ENCODE measurements at places on chromosomes 11 and 22.

- no peak for DNase-seq
These were observed 27.9 kb downstream of the GUCY1A2 start for GRCh38 chr11:106990331-106990730.

DNA sequence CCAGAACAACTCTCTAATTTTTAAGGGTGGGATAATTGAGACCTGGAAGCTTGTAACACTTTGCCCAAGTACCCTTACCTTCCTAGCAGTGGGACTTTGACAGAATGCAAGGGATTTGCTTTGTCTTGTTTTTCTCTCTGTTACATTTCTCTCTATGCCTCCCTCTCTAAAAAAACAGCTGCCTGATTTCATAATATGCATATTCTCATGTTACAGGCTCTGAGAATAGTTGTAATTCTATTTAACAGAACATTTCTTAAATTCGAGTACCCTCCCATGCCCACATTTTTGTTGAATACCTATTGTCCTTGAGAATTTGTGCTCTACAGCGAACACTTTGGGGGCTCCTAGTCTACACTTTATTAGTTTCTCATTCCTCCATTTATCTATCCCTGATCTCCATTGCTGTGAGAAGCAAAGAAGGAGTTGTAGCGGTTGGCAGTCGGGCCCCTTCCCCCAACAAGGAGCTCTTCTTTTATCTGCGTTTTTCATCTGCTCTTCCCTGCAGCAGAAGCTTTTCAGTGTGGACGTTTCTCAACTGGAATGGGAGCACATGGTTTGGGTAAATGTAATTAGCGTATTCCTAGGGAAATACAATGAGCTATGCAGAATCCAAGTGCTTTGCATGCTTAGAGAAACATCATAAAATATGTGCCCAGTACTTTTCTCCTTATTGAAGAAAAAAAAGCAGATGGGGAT lies 117.7 kb upstream of the CCDC90B start:
- no peak for DNase-seq

- DNase-seq: peak; percentile 23
These were observed 10.3 kb downstream of the TOP3B start for GRCh38 chr22:21972293-21972779.

- DNase-seq: peak; percentile 28
These were observed 52.4 kb downstream of the CACNA1I start for GRCh38 chr22:39622881-39623367.

DNA sequence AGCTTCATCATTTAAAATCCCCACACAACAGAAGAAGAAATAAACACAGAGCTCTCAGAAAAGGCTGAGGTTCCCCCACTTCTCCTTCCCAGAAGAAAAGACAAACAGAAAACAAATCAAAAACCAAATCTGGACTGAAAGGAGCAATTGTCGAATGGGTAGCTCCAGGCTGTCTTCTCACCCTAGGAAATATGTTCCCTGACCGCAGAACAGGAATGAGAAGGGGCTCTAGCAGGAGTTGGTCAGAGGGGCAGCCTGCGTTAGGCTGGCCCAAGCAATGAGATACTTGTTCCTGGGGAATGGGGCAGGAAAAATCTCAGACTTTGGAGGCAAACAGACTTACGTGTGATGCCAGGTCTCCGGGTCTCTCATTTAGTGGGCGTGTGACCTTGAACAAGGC lies 562.6 kb upstream of the CADM1 start:
- no peak for DNase-seq

GRCh38 chr11:72637198-72637597 lies 37.0 kb downstream of the PDE2A start:
- DNase-seq: no peak

DNA sequence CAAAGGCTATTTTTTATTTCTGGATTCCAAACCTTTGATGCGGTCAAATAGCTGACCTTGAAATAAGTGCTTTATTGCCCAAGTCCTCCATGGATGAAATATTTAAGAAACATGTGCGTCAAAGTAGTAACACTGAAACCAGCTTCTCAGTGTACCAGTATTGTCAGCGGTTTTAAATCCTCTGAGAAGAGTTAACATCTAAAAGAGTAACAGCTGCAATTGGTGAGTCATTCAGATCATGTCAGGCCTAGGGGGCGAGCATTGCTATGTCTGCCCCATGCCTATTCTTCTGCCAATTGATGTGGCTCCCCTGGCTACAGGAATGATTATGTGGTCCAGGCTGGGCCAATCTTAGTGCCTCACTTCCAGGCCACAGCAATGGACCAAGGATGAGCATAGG lies 263.3 kb upstream of the SORL1-AS1 start:
- DNase-seq: peak; percentile 16

DNA sequence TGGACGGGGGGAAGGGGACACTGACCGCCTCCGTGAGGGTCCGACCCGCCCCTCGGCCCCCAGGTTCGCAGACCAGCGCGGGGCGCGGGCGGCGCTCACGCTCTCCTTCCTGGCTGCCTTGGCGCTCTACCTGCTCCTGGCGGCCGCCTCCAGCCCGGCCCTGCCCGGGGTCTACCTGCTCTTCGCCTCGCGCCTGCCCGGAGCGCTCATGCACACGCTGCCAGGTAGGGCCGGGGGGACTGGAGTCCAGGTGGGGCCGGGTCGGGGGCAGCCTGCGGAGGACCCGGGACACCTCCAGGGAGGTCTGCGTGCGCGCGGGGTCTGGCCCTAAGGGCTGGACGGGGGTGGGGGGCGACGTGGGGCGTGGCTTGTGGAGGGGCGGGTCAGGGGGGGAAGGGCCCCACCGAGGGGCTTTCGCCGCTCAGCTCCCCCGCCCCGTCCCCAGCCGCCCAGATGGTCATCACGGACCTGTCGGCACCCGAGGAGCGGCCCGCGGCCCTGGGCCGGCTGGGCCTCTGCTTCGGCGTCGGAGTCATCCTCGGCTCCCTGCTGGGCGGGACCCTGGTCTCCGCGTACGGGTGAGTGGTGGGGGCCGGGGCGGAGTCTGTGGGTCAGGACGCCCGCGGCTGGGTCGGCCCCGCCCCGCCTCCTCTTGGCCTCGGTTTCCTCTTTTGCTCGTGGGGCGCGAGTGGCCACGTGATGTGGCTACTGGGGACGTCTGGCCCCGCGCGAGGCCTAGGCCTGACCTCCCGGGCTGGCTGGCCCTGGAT lies 19.9 kb downstream of the PHLDA2 start:
- no peak for DNase-seq

- DNase-seq: peak; percentile 34
These were observed 125.7 kb downstream of the PARVA start for GRCh38 chr11:12503039-12503484.

DNA sequence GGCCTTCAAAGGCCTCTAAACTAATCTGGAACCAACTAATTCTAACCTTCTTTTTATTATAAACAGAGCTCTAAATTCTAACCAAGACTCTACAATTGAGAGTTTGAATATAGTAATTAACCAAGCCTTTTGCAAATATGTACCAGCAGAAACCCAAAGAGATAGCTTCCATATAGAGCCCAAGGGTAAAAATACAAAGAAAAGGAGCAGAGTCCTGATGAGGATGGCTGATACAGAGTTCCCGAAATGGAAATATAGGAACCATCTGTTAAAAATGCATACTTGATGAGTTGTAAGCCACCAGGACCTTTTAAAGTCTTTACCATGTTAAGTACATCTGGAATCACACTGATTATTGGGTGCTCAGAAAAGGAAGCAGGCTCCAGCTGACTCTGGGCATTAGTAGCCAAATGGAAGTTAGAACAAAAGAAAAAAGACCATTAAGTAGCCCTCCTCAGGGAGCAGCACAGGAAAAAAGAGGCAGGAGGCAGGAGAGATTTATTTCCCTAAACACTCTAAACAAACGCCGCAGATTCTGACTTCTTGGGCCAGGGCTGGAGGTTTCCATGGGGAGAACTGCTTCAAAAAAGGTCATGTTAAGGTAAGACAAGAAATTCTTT lies 463.1 kb upstream of the FAT3 start:
- no peak for DNase-seq

GRCh38 chr11:86931548-86932258 lies 23.5 kb downstream of the FZD4 start:
- DNase-seq: peak; percentile 91

GRCh38 chr11:118812485-118812884 lies 21.5 kb upstream of the DDX6 start:
- no peak for DNase-seq

DNA sequence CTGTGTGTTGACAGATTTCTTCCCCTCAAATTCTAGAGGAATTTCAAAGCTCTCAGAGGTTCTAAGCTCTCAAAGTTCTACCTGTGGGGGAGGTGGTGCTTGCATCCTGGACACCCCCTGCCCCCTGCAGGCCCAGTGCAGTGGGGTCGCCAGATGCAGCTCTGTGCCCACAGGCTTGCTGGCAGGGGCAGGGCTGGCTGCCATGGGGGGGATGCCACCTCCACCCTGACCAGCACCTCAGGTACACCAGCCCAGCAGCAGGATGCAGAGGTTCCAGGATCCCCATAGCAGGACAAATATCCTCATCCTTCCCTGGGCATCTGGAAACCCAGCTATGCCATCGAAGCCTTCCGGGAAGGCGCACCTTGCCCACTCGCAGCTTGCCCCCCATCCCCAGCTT lies 91.1 kb downstream of the BRD1 start:
- no peak for DNase-seq

DNA sequence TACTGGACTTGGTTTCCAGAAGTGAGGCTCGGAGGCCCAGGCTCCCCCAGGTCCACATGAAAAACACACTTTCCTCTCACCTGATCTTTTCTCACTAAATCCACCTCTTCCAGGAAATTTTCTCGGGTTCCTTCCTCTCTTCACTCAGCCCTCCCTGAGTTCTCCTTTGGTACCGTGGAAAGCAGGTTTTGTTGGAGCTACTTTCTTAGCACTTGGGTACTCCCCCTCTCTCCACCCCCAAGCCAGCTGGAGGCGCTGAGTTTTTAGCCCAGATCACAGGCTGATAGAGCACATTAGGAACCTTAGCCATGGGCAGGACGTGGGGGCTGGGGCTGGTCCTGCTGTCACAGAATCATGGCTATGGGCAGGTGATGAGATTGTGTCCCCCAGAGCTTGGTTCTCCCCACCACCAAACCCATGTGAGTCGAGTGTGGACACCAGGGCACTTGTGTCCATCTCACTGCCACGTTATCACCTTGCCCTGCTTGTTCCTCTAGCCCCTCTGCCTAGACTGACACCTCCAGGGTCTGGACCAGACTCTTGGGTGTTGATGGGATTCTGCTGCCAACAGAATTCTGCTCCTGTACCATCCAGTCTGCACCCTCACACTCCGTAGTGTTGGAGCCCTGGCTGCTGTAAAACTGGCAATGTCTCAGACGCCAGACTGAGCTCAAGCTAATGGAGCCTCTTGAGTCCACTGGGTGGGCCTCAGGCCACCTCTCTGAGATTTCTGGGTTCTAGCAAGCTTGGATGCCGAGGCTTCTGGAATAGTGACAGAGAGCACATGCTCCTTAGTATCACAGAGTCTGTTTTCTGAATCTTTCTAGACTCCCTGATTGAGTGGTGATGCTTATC lies 74.9 kb upstream of the NARS2 start:
- no peak for DNase-seq

- peak; percentile 33 for DNase-seq
These were observed 108.6 kb downstream of the INSC start for GRCh38 chr11:15223318-15223717.

DNA sequence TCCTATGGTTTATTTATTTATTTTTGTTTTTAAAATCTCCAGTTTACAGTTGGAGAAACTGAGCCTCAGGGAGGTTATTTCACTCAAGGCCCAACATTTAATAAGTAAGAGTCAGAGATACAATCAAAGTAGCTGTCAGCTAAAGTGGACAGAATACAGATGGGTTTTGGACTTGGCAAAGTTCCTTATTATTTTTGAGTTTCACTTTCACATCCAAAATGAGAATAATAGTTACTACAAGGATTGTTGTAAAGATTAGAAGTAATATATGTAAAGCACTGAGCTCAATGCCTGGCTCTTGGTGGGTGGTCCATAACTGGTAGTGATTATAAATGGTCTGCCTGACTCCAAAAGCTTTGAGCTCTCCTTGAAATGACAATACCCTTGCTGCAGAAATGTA lies 87.5 kb upstream of the SESN3 start:
- no peak for DNase-seq

GRCh38 chr11:94926698-94927237 lies 46.6 kb downstream of the CWC15 start:
- peak; percentile 99 for DNase-seq

DNA sequence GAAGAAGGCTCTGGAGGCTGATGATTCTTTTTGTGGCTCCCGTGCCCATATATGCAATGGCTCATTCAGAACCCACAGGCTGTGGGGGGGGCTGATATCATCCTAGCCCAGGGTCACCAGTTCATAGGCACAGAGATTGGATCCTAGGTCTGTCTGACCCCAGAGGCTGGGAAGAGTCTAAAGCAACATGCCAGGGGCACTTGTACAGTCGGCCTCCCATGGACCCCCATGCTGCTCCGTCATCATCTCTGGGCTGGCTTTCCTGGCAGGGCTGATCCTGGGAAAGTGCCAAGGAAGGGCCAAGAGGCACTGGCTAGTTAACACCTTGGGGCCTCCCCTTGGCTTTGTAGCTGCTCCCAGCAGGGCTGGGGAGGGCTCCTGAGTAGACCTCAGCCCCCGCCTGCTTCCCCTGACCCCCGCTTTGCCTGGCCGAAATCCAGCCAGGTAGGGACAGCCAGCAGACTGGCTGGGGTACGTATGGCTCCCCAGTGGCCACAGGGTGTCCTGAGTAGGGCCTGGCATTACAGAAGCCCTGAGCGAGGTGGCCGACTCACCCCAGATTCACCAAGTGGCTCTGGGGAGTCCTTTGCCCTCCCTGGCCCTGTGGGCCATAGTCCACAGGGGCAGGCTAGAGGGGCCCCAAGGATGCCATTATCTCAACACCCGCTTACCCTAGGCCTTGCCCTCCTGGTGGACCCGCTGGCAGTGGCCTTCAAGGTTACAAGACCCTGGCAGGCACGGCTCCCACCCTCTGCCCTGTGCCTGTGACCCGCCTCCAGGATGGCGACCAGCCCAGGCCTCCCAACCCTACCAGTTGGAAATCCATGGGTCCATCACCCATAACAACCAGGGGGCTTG lies 22.5 kb downstream of the FADS3 start:
- DNase-seq: no peak

DNA sequence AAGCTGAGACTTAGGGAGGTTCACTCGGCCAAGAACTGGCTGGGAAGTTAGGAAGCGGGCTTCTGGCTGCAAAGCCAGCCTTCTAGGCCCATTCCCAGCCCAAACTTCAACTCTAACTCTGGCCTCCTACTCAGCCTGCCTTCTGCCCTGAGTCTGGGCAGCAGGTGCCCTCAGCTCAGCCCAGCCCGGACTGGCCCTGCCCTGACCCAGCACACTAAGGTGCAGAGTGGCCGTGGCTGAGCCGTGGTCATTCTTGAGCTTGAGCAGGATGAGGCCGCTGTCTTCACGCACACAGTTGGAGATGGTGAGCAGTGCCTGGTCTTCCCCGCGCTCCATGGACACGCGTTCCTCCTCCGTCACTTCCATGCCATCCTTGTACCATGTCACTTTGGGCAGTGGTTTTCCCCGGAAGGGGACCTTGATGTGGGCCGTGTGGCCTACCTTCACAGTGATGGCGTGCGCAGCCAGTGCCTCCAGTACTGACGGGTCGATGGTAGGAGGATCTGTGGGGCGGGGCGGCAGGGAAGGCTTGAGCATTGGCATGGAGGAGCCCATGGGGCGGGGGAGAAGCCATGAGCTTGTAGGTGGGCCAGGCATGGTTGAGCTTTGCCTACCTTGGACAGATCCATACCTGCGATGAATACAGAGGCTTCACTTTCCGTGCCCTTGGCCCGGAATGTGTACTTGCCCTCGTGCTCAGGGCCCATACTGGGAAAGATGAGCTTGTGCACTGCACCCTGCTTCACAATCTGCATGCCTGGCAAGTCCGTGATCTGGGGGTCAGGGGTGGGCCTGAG lies 12.1 kb downstream of the IGSF22 start:
- DNase-seq: no peak

- peak; percentile 98 for DNase-seq
These were observed at the start of gene KMT2A for GRCh38 chr11:118435893-118436624. TSS of gene KMT2A (plus strand) at chr11:118436492. CDS start at chr11:118436513, 21 bp downstream.
